ENCODE measurements at places on chromosomes 1 and 21.

GRCh38 chr1:160520999-160521398, 2.1 kb downstream of the SLAMF6 start:
- no peak for DNase-seq

DNA sequence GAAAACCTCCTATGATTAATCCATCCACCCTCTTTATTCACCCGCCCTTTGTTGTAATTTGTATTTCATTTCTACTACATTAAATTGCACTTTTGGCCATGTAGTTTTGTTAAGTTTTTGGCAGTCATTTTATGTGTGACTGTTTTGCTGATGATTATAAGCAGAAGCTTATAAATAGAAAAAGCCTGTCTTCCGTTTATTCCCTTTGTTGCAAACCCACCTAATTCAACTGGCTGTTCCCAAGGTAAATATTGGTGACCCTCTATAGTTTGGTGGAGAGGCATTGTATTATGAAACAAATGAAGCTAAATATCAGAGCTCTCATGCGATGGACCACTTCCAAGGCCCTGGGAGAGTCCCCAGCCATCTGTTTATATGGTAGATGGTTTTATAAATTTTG, 36.7 kb upstream of the IGSF3 start:
- DNase-seq, result no peak

DNA sequence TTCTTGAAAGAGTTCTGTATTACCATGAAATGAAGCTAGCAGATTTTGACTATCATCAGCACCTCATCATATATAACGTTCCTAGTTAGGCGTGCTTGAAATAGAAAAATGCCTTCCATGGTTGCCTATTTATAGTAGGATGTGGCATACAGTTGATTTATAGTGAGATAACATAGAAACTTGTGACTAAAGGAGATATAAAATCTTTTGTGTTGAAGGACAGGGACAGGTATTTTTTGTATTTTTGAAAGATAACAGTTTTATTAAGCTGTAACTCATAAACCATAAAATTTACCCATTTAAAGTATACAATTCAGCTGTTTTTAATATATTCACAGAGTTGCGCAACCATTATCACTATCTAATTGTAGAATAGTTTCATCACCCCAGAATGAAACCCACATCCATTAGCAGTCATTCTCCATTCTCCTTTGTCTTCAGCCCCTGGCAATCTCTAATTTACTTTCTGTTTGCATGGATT, 19.3 kb downstream of the SPEN start:
- DNase-seq, result peak; percentile 51

DNA sequence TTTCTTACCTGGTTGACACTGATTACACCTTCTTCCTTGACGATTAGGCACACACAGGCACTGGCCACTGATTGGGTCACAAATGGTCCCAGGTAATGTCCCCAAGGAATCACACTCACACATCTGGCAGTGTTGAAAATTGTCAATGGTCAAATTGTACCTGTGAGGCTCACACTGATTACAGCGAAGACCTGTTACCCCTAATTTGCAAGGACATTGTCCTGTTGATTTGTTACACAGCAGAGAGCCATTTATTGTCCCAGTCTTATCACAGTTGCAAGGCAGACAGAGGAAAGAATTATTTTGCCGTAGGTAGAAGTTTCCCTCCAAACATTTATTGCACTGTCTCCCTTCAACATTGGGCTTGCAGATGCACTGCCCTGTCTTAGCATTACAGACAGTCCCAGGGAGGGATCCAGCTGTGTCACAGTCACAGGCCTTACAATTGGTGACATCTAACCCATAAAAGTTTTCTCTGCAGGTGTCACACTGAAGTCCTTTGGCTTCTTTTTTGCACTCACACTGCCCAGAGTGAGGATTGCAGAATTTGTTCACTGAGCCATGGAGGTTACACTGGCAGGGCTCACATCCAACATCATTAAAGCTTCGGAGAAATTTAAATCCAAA, 176.6 kb downstream of the USH2A start:
- no peak for DNase-seq

- DNase-seq, result no peak
Observed at GRCh38 chr1:202264300-202264699, 70.7 kb downstream of the LGR6 start.

DNA sequence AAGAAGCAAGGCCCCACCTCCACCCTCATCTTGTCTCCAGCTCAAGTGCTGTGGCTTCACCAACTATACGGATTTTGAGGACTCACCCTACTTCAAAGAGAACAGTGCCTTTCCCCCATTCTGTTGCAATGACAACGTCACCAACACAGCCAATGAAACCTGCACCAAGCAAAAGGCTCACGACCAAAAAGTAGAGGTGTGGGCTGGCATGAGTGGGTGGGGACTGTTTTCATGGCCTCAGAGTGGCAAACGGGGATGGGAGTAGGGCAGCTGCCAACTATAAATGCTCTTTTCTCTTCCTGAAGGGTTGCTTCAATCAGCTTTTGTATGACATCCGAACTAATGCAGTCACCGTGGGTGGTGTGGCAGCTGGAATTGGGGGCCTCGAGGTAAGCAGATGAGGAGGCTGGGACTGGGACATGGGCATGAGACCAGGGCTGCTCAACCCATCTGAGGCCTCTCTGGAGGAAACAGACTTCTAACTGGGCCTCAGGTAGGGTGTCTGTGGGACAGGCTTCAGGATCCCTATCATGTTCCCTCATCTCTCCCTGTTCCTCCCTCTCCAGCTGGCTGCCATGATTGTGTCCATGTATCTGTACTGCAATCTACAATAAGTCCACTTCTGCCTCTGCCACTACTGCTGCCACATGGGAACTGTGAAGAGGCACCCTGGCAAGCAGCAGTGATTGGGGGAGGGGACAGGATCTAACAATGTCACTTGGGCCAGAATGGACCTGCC, 8.8 kb upstream of the P3R3URF start:
- no peak for DNase-seq

GRCh38 chr1:212397171-212397570, 17.5 kb downstream of the PACC1 start:
- DNase-seq, result no peak

DNA sequence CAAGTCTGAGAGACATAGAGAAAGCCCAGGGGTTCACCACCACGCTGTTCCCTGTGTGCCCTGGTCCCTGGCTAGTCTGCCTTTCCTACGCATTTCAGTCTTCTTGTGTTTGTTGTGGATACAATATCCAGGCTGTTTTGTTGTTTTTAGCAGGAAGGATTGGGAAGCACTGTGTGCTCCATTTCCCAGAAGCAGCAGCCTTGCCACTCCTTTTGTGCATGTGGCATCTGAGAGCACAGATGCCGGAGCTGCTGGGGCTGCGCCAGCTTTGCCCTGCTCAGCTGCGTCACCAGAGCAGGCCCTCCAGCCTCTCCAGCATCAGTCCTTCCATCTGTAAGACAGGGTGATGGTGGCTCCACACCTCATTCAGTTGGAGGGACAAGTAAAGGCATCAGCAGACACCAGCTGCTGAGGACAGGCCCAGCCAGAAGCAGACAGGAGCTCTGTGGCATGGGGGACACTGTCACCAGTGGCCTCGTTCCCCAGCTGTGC, 94.4 kb upstream of the COL6A1 start:
- DNase-seq, result no peak

GRCh38 chr1:57249511-57249910, 174.3 kb downstream of the DAB1 start:
- DNase-seq, result no peak

DNA sequence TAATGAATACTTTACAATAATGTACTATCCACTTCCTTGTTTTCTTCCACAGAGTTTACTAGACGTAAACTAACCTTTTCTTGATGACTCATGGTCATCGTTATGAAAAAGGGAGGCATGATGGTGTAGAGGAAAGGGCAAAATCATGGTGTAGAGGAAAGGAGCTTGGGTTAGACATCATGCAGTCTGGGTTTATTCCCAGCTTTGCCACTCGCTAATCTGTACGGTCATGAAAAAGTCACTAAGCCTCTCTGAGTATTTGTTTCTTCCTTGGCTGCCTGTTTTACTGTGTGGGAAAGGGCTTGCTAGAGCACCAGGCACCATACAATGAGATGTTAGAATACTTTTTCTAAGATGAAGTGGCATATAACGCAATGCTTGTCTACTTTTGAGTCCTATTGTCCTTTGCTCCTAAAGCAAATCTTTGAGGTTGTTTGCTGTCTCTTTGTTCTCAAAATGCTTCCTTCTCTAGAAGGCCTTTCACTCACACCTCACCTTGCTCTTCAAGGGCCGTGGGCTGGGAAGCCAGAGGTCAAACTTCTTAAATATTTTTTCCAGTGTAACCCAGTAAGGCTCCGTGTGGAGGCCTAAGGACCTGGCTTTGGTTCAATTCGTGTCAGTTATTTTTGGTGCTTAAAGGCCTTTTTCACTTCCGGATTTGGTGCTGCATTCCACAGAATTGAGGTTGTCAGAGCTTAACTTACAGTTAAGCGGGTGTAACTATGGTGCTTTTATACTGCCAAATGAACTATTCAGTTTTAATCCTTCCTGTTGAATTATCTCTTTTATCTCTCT, 9.9 kb upstream of the ETV3 start:
- DNase-seq, result no peak

DNA sequence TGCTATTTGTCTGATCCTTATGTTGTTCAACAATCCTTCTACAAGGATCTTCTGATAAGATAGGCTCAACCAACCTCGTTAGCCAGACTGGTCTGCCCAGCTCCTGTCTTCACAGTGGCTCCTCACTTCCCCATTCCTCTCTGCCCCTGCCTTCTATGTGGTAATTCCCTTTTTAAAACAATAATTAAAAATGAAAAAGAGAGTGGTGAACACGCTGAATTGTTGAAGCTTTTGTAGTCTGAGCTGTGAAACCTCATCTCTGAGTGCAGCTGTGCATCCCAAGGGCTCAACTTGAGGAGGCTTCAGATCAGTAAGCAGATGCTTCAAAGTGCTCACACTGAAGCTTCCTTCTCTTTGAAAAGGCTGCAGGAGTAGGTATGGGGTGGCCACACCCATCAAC, 70.7 kb upstream of the JUN start:
- DNase-seq, result no peak

DNA sequence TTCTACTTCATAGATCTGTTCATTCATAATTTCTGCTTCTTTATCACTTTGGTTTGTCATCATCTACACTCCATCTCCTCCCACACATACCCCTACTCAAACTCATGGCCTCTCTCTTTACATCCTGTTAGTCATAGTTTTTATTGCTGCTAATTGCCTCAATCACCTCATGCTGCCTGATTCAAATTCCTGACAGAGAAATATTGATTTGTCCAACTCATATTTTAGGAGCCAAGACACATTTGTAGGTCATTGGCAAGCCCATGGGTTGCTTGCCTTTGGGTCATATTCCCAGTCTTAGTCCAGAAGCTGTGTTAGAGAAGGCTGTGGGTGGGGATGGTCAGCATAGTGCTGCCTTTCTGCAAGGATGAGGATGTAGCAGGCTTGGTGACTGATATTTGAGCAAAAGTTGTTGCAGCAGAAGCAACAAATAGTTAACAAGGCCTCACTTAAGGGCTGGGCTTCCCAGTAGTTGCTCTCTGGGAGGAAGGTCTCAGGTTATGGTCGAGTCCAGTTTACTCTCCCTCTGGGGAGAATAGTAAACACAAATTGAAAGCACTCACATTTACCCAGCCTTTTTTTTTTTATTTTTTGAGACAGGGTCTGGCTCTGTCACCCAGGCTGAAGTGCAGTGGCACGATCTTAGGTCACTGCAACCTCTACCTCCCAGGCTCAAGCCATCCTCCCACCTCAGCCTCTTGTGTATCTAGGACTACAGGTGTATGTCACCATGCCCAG, 22.4 kb upstream of the EPS15 start:
- DNase-seq, result no peak

DNA sequence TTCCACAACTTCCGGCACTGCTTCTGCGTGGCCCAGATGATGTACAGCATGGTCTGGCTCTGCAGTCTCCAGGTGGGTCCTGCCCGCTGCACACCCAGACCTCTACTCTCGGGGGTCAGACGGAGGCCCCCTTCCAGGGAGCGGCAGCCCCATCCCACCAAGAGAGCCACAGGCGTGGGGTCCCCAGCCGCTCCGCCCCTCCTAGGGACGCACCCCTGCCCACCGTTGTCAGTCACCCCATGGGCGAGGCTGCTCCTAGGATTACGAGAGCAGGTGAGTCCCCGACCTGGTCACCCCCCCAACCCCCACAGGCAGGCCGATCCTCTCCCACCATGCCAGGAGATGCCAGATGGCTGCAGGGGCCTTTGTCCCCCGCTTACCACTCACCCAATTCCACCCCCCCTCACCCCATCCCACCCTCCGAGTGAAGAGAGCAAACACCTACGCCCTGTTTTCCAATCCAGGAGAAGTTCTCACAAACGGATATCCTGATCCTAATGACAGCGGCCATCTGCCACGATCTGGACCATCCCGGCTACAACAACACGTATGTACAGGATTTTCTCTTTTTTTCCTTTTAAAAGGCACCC, 107.0 kb downstream of the PDE9A start:
- no peak for DNase-seq

DNA sequence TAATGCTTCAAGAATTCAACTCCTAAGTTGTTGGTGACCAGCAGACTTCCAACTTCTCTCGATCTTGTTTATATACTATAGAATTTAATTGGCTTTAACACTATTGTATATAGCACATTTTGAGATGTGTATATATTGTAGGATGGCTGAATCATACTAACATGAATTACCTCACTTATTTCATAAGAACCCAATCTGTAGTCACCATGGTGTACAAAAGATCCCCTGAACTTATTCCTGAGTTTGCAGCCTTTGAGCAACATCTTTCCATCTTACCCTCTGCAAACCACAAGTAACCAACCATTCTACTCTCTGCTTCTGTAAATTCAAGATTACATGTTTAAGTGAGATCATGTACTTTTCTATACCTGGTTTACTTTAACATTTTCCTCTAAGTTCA, 12.3 kb downstream of the ZP4 start:
- DNase-seq, result no peak

DNA sequence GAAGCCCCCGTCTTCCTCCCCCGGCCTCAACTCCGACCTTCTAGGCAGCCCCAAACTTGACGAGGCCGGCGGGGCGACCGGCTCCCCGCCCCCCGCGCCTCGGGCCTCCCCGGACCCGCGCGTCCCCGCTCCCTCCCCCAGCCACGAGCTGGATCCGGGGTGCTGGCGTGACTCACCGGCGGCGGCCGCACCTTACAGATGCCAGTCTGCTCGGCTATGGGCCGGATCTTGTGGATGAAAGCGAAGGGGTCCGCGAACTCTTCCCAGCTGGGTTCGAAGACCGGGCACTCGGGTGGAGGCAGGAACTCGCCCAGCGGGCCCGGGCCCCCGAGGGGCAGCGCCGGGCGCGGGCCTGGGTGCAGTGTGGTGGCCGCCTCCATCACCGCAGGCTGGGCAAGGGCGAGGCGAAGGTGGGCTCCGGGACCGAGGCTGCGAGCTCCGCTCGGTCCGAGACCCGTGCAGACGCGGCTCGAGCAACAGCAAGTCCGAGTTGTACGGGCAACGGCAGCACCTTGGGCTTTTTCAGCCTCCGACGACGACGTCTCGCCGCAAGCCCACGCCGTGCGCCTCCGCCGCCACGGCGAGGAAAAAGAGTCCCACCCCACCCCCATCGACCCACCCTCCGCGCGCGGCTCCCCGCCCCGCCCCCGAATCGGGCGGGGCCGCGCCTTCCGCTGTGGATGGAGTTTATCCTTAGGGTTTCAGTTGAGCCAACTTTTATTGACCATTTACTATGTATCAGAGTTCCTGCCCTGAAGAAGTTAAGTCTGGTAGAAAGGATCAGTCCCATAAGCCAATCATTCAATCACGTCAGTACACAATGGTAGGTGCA, at the start of gene KDM5B:
KDM5B (minus strand) TSS at position 496 of the 832 bp plus-strand sequence; CDS start at position 380, 116 bp downstream.
- DNase-seq, result peak; percentile 18

Measured in NCI-H526 (cell line).